Stimulated activated CD4-positive, alpha-beta T cell treated with anti-CD3 and anti-CD28 coated beads, Interleukin-1b, Interleukin-23, amount 100 ng/mL, for 1 hour (primary cell): ENCODE measurements at places on chromosomes 16 and 17.

GRCh38 chr17:72882426-72882825 lies 210.1 kb downstream of the SLC39A11 start:
- no peak for DNase-seq

DNA sequence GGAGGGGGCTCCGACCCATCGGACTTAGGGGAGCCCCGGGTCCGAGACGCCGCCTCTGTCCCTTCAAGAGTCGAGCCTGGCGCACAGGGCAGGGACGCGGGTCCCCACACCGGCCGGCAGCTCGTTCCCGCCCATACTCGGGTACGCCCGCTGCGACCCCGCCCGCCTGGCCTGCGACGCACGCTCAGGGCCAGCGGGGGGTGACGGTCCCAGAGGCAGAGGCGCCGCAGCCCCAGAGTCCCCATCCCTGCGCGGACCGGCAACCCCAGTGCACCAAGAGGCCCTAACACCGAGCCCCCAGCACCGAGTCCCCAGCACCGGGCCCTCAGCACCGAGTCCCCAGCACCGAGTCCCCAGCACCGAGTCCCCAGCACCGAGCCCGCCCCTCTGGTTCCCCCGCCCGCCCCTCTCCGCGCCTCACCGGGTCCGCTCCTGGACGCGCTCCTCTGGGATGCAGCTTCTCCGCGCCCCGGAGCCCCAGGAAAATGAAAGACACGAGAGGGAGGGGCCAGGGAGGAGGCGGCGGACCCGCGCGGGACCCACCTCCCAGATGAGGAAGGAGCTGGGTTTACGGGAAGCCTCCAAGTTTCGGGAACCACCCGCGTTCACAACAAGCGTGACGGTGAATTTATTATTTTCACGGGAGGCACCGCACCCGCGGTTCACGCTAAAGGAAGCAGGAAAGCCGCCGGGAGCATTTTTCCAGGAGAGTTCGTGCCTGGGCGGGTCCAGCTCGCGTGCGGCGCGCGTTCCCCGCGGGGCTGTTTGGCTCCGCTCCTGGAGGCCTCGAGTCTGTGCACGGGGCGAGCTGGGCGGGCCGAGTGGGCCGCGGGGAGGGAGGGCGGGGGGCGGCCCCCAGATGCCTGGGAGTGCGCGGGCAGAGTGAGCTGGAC lies at the start of gene SECTM1:
Gene SECTM1, minus strand, starts transcription at position 488 of the 893 bp plus-strand sequence. CDS start 6,526 bp downstream, outside the sequence.
- DNase-seq, result no peak

DNA sequence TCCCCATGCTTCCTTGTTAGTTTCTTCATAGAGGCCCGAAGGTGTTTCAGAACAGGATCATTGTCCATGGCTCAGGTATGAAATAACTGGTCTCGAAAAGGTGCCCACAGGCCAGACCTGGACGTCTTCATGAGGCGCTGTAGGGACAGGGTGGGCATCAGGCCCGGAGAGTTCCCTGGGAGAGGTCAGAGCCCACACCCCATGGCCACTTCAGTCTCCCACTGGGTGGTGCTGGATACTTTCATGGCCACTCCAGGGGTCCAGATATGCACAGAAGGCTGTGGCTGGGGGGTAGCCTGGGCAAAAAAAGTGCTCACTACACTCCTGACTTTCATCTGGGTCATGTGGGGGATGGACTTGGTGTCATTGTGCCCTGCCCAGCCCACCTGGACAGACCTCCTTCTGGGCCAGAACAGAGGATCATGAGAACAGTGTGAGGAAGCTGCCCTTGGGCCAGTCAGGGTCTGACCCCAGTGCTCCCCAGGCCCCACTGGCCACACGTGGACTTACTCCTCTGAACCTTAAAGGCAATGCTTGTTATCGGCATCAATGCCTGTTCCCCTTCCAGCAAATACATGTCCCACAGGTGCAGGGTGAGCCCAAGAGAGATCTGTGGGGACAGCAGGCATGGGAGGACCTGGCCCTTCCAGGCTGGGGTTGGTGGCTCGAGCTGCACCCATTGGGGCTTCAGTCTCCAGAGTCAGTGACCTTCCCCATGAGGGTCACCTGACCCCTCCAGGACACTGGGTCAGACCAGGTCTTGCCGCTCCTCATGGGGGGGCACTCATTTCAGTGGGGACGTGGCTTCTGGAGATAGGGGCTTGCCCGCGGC lies 36.9 kb downstream of the LGALS9 start:
- no peak for DNase-seq

GRCh38 chr17:72764632-72765041 lies 327.9 kb downstream of the SLC39A11 start:
- DNase-seq, result no peak

GRCh38 chr17:32486701-32487472 lies at the start of gene CDK5R1:
CDK5R1 (plus strand) TSS chr17:32486993; CDS start chr17:32487621, 628 bp downstream.
- DNase-seq, result no peak
